ENCODE measurements at places on chromosomes 2 and 18.

DNA sequence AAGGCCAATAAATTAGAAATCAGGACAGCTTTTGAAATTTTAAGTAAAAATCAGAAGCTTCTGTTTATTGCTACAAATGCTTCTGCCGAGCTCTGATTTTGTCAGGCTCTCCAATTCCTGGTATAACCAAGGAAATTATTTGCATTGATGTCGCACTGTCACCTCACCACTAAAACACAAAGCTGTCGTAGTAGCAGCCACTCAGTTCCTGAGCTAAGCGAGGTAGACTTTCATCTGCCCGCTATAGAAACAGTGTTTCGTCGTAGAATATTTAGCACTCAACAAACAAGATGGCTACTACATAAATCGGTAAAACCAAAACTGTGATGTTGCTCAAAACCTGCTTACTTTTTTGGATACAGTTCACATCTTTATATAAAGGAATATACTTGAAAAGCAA lies 141.3 kb upstream of the FOSL2 start:
- DNase-seq: no peak

GRCh38 chr2:202671317-202672035 lies 36.7 kb downstream of the FAM117B start:
- no peak for DNase-seq

- no peak for DNase-seq
Observed at GRCh38 chr2:69017080-69017479, 4.1 kb downstream of the ANTXR1 start.

- DNase-seq: no peak
Observed at GRCh38 chr2:172710584-172711047, 25.0 kb upstream of the RAPGEF4 start.

DNA sequence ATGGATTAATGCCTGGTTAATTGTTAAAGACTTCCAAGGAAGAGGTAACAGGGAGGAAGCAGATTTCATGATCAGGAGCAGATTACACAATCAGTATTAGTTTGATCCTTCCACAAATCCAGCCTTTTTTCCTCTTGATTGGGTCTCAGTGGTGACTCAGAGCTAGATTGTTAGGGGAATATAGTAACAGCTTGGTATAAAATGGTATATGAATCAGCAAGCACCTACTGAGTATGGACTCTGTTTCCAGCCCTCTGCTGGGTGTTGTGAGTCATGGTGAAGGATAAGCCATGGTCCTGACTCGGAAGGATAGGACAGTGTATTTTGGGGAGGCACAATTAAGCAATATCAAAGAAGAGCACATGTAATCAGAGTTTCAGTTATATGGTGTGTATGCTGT lies 272.4 kb upstream of the DPP10 start:
- DNase-seq: no peak

DNA sequence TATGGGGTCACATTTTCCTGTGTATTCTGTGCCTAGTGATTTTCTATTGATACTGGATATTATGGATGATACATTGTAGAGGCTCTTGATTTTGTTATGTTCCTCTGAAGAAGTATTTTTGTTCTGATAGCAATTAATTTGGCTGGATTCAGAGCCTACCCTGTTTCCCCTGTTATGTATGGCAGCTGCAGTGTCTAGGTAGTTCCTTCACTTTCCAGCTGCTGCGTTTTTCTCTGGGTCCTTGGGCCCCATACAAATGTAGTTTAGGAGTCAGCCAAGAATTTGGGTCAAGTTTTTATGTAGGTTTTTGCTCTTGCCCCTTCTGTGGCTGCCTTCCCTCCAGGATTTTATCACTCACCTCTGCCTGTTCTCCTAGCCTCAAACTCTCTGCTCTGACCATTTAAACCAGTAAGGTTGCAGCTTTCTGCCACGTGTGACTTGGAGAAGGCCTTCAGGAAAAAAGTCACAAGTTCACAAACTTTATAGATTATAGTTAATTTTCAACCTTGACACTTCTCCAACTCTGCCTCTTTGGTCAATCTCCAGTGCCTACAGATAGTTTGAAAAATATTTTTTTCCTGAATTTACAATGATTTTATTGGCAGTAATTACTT lies 47.0 kb downstream of the APLF start:
- no peak for DNase-seq

DNA sequence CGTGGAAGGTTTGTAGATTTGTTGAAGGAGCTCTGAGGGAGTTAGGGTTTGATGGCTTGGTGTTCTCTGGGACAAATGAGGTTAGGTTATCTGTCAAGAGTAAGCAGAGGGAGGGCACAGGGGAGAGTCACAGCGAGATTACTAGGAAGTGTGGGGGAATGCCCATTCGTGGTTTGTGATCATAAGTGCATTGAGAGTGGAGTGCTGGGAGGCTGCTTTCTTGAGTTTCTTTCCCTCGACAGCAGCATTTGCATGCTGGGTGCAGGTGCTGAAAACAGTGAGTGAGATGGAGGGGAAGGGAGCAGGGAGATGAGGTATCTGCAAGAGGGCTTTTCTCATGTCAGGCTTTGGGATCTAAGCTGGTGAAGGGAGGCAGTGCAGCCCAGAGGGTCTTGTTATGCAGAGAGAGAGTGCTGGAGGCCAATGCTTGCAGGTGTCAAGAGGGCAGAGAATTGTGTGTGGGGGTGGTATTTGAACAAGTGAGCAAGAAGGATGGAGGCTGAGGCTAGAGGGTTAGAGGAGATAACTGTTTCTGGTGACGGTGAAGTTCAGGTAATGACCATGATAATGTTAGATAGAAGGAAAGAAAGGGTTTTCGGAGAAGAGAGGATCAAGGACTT lies 8.8 kb downstream of the RALB start:
- DNase-seq: no peak

GRCh38 chr2:38568724-38569436 lies 33.8 kb downstream of the HNRNPLL start:
- no peak for DNase-seq

DNA sequence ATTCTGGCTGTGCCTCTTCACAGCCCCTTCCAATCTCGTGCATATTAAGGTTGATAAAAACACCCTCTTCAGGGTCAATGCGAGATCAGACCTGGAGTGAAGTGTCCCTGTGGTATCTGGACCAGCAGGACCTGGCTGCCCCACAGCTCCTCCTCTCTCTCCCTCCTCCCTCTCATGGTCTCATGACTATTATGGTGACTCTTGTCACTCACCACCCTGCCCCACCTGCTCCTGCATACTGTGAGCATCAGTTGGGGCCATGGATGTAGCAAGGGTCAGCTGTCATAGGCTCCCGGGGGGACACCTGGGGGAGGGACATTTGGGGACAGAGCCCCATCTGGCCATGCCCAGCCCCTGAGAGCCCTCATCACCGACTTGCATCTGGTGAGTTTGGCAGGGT lies 50.2 kb downstream of the ODC1 start:
- DNase-seq: no peak

GRCh38 chr2:28687640-28688385 lies 63.8 kb upstream of the PPP1CB start:
- no peak for DNase-seq

DNA sequence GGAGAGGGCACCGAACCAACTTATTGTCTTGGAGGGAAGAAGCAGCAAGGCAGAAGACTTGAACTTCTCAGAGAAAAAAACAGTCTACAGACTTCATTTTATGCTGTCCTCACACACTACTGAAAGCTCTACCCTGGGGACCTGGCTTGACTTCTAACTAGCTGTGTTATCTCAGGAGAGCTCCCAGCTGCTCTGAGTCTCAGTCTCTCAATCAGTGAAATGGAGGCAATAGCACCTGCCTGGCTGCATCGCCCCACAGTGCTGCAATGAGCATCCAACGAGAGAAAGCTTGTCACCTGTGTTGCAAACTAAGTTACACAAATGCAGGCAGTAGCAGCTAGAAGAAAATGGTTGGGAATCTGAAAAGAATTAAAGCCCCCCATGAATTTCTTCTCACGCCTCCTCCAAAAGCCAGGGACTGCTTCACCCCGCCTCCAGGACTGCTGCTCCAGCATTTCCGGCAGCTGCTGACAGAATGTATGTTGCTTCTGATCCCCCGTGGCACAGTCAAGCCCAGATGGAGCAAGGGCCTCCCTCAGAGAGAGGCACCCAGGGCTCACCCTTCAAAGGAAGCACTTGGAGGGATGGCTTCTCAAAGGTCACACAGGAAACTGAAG lies 116.3 kb downstream of the BCL11A start:
- DNase-seq: no peak

- no peak for DNase-seq
Observed at GRCh38 chr2:199524689-199525574, 67.2 kb upstream of the SATB2 start.

GRCh38 chr2:241680827-241681599 lies 5.6 kb downstream of the DTYMK start:
- DNase-seq: no peak

DNA sequence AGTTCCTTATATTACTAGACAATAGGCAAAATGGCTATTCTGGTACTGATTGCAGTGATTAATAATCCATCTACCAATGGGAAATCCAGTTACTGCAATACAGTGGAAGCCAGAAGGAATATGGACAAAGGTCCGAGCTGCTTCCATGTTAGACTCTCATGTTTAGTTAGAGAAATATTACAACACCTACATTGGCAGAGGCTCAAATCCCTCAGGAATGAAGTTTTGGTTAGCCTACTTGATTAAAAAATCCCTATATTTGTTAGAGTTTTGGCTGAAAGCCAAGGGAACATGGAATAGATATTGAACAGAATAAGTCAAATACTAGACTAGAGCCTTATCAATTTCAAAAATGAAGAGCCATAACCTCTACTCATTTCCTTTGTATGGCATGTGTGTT lies 48.5 kb downstream of the ARL6IP6 start:
- DNase-seq: no peak

GRCh38 chr2:1393321-1393720 lies 19.9 kb upstream of the TPO start:
- no peak for DNase-seq

DNA sequence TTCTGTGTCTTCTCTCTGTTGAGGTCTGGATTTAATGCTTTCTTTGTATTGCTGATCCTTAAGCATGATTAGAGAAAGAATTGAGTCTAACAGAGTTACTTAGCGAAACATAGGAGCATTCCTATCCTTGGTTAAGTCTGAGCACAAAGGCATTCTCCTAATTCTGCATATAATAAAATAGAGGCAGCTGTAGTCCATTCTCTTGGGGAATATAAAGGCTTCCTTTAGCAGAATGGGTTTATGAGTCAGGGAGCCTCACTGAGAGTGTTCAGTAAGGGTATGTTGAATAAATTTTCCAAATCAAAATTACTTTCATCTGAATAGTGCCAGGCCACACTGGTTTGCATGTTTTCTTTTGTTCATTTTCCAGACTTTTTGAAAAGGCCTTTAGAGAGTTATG lies 101.5 kb downstream of the GALNT1 start:
- DNase-seq: no peak

- no peak for DNase-seq
Observed at GRCh38 chr2:174461221-174461620, 25.6 kb downstream of the GPR155 start.

DNA sequence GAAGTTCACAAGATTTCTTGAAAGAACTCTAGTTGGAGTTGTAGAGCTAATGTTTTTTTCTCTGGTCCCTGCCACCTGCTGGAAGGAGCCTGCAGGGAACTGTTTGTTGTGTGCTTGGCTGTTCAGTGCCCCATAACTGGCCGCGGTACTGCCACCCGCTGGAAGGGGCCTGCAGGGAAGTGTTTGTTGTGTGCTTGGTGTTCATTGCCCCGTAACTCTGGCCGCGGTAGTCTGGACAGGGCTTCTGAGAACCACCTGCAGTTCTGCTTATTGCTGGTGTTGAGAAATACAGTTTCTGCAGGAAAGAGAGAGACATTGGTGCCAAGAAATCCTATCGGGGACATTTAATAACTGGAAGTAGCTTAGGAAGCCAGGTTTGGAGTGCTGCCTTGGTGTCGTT lies 58.1 kb downstream of the AGAP1 start:
- DNase-seq: peak; percentile 74

DNA sequence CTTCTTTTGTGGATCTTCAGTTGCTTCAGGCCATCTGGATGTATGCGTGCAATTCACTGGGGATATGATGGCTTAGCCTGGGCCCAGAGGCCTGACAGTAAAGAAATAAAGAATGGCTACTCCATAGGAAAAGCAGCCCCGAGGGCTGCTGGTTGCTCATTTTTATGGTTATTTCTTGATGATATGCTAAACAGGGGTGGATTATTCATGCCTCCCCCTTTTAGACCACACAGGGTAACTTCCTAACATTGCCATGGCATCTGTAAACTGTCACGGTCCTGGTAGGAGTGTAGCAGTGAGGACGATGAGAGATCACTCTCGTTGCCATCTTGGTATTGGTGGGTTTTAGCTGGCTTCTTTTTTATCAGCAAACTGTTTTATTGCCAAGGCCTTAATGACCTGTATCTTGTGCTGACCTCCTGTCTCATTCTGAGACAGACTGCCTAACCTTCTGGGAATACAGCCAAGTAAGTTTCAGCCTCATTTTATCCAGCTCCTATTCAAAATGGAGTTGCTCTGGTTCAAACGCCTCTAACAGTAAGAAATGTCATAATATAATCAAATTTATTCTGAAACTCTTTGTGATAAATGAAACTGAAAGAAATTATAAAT lies 60.5 kb downstream of the DSEL start:
- no peak for DNase-seq

GRCh38 chr2:43086451-43087221 lies 139.8 kb downstream of the ZFP36L2 start:
- DNase-seq: no peak

- no peak for DNase-seq
Observed at GRCh38 chr2:197207106-197207505, 103.5 kb downstream of the ANKRD44 start.

- DNase-seq: no peak
Observed at GRCh38 chr2:85704800-85705679, 10.9 kb downstream of the GNLY start.

DNA sequence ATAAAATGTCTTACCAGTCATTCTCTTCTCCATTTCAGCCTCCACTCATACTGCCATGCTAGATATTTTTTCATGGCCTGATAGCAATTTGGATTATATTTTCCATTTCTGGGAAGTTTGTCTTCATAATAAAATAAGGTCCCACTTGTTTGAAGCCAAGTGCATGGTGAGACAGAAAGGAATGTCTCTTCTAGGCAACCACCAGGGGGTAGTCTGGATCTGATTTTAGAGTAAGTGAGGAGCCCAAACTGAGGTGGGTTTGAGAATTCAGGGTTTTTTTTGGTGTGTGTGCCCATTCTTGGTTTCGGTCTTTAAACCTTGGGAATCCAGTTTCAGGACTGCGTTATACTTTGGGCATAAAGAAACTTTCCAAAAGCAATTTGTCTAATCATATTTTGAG lies 315.5 kb downstream of the RPRM start:
- DNase-seq: no peak

- no peak for DNase-seq
Observed at GRCh38 chr2:235698028-235698427, 204.2 kb downstream of the AGAP1 start.

GRCh38 chr2:28904295-28904694 lies 9.8 kb downstream of the WDR43 start:
- DNase-seq: no peak

Data from right lobe of liver (tissue), 6 donors.